Small intestine (tissue), 16 donors: ENCODE measurements at places on chromosomes 3 and 15. TPM values are rescaled to one million over a fixed set of nuclear protein-coding genes. Genes with fewer than 3 reads are reported as not detected.

GRCh38 chr15:100879061-100879463 is 569 bp upstream of the ALDH1A3 start:
- DNase-seq = no peak

GRCh38 chr15:36221992-36222391 is 357.4 kb upstream of the CDIN1 start:
- DNase-seq = no peak

DNA sequence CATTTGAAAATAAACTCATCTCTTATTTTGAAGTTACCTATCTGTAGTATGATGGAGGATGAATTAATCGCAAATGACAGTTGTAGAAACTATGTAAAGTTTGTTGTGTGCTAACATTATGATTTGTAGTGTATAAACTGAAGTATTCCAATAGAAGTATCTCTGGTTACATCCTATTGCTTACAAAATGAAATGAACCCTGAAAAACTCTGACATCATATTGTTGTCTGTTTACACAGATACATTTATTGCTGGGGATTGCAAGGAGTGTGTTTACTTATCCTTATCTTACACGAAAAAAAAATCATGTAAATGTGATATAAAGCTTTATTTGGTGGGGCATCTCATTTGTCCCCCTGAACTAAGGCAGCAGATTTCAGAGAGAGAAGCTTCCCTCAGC is 2.6 kb upstream of the ABHD10 start:
- DNase-seq = no peak

GRCh38 chr3:72013084-72013483 is 228.1 kb upstream of the PROK2 start:
- no peak for DNase-seq

GRCh38 chr3:161349529-161350312 is 21.6 kb downstream of the SPTSSB start:
- DNase-seq = no peak

DNA sequence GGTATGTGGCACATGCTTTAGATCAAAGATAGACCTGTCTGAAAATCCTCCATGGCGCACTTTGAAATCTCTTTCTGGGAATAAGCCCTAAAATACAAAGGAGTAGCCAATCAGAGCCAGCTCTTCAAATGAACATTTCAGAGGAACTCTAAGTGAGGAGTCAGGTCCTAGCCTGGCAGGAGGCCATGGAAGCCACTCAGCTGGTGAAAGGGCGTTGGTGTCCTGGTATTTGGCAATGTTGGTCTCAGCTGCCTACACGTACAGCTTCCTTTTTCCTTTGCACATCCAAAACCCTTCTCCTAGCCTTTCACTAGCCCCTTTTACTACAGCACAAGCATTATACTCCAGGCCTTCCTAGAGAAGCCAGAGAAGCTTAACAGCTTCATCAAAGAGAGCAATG is 5.5 kb downstream of the WDR73 start:
- no peak for DNase-seq

GRCh38 chr3:185813205-185813604 is 11.6 kb downstream of the IGF2BP2 start:
- no peak for DNase-seq

DNA sequence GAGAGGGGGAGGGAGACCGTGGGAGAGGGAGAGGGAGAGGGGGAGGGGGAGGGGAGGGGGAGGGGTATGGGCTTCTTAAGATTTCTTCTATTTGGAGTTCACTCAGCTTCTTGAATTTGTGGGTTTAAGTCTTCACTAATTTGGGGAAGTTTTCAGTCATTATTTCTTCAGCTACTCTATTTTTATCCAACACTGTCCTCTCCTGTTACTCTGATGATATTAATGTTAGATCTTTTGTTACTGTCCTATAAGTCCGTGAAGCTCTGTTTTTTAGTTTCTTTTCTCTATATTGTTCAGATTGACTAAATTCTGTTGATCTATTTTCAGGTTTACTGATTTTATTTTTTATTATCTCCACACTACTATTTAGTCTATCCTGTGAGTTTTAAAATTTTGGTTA is 351.5 kb upstream of the TPM1 start:
- DNase-seq = no peak

GRCh38 chr15:59550956-59551355 is 60.6 kb upstream of the GCNT3 start:
- no peak for DNase-seq

DNA sequence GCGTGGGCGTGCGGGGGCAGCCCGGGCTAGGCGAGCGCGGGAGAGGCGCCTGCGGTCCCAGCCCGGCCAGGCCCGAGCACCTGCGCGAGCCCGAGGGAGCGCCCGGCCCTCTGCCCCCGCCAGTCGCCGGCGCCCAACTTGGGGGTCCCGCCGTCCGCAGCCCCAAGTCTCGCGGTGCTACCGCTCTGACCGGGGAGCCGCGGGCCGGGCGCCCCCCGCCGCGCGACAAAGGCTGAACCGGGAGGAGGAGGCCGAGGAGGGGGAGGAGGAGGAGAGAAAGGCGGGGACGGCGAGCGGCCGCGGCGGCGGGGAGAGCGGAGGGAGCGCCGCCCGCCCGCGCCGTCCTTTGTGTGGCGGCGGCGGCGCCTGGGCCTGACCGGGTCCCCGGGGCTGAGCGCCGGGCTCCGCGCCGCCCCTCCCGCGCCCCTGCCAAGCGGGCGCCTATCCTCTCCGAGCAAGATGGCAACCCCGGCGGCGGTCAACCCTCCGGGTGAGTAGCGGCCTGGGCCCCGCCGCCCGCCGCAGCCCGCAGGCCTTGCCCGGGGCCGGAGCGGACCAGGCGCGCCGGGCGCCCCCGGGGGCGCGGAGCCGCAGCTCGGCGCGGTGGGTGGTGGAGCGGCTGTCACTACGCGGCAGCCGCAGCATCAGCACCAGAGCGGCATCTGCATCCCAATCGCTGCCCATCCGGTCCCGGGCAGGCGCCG is at the start of gene ARNT2:
TSS of gene ARNT2 (plus strand) at position 326 of the 704 bp plus-strand sequence. CDS start at position 460, 134 bp downstream.
- DNase-seq = peak; percentile 57

DNA sequence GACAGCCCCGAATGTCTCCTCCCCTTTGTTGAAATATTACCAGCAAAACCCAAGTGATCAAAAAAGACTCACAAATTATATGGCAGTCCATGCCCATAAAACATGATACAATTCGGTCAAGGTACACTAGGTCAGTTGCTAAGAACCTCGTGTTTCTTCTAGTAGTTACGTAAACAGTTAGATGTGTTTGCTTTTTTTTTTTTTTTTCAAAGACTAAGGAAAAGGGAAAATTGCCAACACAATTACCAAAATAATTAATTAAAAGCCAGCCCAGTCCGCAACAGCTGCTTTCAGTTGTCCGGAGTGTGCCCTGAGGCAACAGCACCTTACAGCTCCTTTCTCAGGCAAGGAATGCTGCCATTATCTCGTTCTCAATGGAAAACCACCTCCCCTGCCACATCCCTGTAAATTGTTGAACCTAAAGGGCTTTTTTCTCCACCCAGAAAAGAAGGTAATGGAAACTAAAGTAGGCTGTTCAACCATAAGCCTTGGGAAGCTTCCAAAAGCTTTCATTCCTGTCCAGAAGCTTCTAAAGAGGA is 129.2 kb upstream of the TSC22D2 start:
- peak; percentile 96 for DNase-seq

GRCh38 chr3:195847055-195847950 is 35.6 kb upstream of the MUC4 start:
- DNase-seq = no peak

- DNase-seq = no peak
Observed at GRCh38 chr15:88797663-88798339, 5.4 kb upstream of the ACAN start.

- no peak for DNase-seq
Observed at GRCh38 chr15:82297546-82297945, 34.9 kb downstream of the SAXO2 start.

DNA sequence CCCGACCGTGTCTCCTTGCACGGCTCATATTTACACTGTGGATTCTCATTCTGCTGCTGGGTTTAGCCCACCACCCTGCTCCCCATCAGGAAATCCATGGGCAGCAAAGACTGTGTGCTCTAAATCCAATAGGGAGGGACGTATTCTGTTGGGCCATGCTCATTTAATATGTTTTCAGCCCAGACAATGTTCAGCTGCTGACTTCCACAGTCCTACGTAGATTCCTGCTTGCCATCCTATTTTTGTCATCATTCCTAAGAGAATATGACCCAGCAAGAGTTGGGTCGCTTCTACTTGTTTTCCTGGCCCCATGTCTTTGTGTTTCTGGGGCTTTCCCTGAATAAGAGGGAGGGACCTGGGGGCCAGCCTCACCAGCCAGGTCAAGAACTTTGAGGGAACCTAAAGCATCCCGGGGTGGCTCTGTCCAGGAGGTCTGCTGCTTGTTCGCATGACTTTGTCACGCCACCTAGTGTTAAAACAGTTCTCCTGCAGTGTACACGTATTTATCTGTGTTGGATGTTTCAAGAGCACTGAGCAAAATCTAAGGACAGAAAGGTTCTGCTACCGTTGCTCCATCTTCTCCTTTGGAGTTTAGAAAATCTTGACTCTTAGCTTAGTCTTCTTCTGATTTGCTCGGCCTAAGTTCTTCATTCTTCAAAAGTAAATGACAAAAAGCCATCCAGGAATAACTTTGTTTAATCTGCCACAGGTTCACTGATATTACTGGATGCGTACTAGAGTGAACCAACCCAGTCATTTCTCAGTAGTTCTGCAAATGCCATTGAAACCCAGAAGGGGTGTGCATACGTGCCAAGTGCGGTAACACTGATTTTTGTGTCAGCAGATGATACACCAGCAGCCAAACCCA is 79.8 kb upstream of the NR2E3 start:
- peak; percentile 71 for DNase-seq

- DNase-seq = peak; percentile 72
Observed at GRCh38 chr3:35908366-35909232, 269.3 kb downstream of the ARPP21 start.

DNA sequence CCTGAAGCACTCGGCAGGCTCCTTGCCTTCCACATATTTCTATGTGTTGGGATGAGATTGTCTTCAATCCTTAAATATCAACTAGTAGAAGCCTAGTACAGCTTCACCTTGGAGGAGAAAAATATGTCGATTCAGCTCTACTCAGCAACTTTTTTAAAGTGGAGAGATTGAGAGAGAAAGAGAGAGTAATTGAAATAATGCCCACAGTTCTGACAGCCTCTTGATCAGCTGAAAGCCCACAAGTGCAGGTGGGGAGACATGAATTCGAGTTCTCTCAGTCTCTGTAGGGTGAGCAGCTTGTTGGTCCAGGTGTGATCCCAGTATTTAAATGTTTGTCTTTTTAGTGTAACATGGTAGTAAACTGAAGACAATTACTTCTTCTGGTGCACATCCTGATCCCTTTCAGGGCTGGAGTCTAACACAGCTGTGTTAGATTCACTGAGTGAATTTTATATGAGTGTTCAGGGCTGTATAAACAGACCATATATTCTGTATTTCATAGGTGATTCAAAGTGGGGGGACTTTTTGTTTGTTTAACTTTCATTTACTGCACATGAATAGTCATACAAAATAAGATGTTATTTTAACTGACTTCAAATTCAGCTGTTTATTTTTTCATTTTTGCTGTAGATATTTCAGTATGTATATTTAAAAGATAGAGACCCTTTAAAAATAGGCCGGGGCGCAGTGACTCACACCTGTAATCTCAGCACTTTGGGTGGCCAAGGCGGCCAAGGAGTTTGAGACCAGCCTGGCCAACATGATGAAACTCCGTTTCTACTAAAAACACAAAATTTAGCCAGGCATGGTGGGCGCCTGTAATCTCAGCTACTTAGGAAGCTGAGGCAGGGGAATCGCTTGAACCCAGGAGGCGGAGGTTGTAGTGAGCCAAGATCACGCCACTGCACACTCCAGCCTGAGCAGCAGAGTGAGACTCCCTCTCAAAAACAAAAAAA is 64.0 kb downstream of the ST6GAL1 start:
- no peak for DNase-seq

- peak; percentile 34 for DNase-seq
Observed at GRCh38 chr15:70584838-70585706, 178.3 kb downstream of the UACA start.

- no peak for DNase-seq
Observed at GRCh38 chr3:27097182-27097581, 272.0 kb downstream of the NEK10 start.

DNA sequence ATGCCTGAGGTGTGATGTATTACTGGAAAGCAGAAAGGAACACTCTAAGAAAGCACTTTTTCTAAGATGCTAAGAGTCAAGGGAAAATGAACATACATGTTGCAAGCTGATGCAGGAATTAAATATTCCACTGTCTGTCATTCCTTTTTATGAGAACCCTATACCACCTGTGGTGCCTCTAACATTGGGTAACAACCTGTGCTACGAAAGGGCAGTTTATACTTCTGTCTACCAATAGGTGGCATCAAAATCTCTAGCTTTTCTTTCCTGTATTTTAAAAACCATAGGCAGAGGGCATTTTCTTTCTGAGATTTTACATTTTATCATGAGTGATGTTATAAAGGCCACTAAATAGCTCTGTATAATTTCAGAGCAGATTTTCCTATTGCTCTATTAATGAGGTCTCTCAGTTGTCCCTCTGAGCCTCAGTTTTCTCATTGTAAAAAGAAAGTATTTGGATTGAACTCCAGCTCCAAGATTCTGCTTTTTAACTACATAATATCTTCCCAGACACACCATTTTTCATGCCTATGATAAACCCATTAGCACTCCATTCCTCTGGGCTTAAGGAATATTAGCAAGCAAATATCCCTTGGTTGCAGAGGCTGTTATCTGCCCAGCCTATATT is 3.5 kb upstream of the CPNE4 start:
- DNase-seq = peak; percentile 13

GRCh38 chr3:50351323-50351697 is 648 bp downstream of the CYB561D2 start:
- no peak for DNase-seq

DNA sequence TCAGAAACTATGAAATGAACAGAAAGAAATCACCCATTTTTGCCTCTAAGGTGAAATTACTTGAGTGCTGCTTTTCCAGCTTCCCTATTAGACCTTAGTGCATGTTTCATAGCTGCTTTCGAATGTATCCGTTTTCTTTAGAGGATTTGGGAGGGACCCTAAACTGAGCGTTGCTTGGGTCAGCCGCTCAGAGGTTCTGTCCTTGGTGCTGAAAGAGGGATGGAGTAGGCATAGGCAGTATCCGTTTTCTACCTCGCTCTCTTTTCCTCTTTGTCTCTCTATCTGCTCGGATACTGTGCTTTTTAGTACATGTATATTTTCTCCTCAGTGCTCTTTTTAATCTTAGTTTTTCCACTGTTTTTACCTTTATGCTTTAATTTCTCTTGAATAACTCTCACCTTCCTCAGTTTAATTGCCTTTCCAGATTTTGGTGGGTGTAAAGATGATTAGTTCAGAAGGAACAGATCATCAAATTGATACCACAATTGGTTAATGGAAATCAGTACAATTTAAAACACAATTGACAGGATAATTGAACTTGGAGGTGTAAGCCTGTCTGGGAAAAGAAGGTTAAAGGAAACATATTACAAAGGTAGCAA is at the start of gene DRD3:
TSS of gene DRD3 (minus strand) at position 283 of the 599 bp plus-strand sequence. CDS start 7,060 bp downstream, outside the sequence.
- DNase-seq = no peak

Gene GOLGA6L10
- 1.9 TPM for polyA plus RNA-seq

Gene ITGB5
- polyA plus RNA-seq = 28.7 TPM

Gene SCAANT1
- polyA plus RNA-seq = 1.1 TPM

Gene CIP2A
- polyA plus RNA-seq = 4.8 TPM

Gene STRA6
- 8.4 TPM for polyA plus RNA-seq

Gene TP63
- 0.03 TPM for polyA plus RNA-seq

Gene MEX3B
- 3.0 TPM for polyA plus RNA-seq

Gene STRIT1
- 10.3 TPM for polyA plus RNA-seq

Gene BCL2A1
- polyA plus RNA-seq = 5.1 TPM

Gene GTPBP8
- polyA plus RNA-seq = 18.8 TPM

Gene CRYGS
- 2.0 TPM for polyA plus RNA-seq

Gene PROK2
- polyA plus RNA-seq = 0.03 TPM

Gene PODXL2
- polyA plus RNA-seq = 17.0 TPM

Gene LOXL1
- polyA plus RNA-seq = 3.8 TPM

Gene TMEM108
- polyA plus RNA-seq = not detected

Gene TMEM212
- not detected for polyA plus RNA-seq
